ENCODE measurements at places on chromosomes 2 and 18.

DNA sequence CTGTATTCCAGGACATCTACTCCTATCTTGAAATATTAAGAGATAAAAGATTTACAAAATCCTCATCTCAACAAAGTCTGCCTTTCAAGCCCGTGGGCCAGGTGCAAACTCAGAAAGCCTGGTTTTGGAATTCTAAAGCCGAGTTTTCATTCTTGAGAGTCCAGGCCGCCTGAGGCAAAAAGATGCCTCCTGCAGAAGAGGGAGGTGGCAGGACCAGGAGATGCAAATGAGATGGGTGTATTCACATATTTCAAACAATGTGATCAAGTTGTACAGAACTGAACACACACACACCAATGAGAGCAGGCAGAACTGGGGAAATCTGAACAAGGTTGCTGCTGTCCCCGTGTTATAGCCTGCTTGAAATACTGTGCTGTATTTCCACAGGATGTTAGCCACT is 7.7 kb upstream of the HS6ST1 start:
- no peak for DNase-seq

DNA sequence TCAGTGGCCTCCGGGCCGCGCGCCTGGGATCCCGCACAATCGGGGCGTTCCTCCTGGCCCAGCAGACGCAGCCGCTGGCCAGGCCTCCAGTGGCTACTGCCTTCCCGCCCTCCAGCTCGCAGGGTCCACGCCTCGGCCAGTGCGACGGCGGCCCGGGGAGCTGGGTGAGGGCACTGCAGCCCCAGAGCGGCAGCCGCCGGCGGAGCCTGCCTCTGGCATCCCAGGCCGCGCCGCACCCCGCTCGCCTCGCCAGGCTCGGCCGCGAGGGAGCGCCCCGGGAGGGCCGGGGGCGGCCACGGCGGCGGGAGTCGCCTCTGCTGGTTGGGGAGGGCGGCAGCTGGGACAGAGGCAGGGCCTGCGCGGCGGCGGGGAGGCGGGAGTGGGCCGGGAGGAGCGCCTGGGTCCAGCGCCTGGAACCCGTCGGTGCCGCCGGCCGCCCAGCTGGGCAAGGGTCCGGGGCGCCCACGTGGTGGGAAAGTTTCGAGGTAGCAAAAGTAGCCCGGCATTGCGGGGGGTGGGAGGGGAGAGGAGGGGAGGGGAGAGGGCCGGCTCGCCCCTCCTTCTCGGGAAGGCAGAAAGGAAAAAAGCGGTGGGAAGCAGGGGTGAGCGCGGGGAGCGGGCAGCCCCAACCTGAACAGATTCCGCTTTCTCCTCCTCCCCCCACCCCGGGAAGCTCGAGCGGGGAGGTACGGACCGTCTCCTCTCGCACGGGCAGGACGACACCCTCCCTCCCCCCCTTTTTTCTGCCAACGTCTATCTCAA is 1.5 kb upstream of the INHBB start:
- DNase-seq = no peak

DNA sequence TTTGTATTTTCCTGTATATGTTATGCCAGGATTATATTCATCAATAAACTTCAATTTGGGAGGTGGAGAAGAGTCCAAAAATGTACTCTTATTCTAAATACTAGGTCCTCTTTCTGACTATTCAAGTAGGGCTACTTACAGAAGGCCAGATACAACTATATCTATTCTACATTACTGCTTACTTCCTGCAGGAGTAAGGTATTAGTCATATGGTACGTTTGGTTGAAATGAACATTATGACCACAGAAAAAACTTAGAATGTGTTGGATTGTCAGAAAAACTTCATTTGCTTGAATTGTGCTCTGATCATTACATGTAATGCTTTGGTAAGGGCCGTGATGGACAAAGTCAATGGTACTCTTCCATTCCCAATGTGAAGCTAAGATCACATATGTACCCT is 35.0 kb downstream of the STAT4 start:
- no peak for DNase-seq

- DNase-seq = no peak
Measured at GRCh38 chr18:68436485-68436884, 278.4 kb downstream of the TMX3 start.

- no peak for DNase-seq
Measured at GRCh38 chr18:67290421-67290820, 226.1 kb downstream of the DSEL start.

DNA sequence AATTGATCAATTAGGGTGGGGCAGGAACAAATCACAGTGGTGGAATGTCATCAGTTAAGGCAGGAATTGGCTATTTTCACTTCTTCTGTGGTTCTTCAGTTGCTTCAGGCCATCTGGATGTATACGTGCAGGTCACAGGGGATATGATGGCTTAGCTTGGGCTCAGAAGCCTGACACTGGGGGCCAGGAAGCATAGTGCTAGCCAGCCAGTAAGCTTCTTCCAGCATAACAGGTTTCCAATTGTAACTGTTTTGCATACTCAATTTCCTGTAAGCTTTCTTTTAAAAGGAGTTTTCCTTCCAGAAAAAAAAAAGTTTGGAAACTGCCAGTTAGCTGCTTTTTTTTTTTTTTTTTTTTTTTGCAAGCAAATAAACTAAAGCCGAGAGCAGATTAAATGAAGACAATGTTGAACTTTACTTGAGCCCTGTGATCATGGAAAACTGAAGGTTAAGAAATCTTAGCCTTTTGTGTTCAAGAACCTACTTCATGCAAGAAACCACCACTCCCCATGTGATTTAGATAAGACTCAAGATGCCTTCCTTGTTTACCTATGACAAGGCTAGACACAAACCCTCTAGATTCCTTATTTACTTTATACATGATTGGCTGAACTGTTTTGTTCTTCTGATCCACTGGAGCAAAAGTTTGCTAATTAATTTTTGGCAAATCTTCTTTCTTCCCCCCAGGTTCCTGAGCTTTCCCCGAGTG is 126.9 kb upstream of the LINC00305 start:
- DNase-seq = no peak

- DNase-seq = no peak
Measured at GRCh38 chr2:221133941-221134340, 438.2 kb downstream of the EPHA4 start.
